Caki2 (cell line): ENCODE measurements at places on chromosomes 3 and 15. TPM values are rescaled to one million over a fixed set of nuclear protein-coding genes. Genes with fewer than 3 reads are reported as not detected.
A peak's percentile ranks its signal among the peaks of the same experiment; 100 is the strongest.

GRCh38 chr3:158728851-158729250, 3.4 kb downstream of the RARRES1 start:
- no peak for DNase-seq

DNA sequence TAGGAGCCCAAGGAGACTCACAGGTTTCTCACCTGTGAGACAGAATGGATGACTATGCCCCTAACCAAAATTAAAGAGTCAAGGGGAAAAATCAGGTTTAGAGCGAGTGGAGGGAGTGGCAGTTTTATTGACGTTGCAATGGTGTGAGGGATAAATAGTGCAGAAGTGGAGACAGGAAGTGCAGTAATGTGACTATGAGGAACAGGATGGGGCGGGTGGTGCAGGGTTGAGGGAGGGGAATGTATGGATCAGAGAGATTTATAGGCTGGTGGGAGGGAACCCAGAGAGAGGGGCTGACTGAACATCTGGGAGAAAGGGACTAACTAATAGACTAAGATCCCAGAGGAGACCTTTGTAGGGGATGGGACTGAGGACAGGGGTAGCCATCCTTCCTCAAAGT, 26.5 kb downstream of the EIF2AK4 start:
- DNase-seq, result no peak

DNA sequence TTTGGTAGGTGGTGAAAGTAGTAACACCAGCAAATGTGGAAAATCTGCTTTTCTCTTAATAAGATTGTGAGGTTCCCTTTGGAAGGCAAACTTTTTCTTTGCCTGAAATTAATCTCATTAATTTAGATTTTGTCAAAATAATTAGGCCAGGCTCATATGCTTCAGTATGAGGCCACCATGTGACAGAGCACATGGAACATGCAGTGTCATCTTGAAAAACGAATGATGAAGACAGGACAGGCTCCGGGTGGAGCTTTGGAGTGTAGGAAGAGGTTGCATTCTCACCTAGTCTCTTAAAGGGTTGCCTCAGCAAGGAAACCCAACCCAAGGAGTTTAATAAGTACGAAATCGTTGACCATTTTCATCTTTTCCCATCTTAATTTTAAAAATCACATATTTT, 18.6 kb upstream of the LZTFL1 start:
- no peak for DNase-seq

DNA sequence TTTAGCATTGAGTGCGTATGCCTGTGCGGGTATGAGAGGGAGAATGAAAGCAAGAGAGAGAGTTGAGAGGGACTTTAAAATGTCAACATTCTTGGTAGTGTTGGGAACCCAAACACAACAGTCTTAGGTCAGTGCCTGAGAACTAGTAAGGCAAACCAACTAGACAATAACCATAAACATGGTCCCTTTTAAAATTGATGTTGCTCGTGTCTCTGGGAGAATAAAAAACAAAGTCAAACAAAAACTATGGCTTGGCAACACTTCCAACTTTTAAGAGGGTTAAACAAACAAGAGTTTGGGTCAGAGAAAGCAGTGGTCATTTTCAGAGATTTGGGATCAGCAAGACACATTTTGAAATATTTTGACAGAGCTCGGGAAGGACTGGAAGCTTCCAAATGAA, 146.7 kb upstream of the THBS1 start:
- DNase-seq, result no peak

DNA sequence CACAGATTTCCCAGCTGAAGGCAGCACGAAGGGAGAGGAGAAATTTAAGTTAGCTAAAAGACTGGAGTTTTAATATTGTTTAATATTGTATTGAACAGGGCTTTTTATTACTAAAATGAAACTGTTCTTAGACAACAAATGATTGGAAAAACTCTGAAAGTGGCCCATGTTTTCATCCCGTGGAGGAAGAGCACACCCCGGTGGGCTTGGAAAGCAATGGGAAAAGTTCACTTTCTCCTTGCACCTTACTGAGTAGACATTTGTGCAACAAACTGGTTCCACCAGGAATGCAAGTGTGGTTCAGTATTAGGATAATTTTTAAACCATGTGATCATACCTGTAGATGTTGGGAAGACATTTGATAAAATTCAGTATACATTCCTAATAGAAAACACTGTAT, 8.2 kb upstream of the ESYT3 start:
- peak; percentile 8 for DNase-seq

DNA sequence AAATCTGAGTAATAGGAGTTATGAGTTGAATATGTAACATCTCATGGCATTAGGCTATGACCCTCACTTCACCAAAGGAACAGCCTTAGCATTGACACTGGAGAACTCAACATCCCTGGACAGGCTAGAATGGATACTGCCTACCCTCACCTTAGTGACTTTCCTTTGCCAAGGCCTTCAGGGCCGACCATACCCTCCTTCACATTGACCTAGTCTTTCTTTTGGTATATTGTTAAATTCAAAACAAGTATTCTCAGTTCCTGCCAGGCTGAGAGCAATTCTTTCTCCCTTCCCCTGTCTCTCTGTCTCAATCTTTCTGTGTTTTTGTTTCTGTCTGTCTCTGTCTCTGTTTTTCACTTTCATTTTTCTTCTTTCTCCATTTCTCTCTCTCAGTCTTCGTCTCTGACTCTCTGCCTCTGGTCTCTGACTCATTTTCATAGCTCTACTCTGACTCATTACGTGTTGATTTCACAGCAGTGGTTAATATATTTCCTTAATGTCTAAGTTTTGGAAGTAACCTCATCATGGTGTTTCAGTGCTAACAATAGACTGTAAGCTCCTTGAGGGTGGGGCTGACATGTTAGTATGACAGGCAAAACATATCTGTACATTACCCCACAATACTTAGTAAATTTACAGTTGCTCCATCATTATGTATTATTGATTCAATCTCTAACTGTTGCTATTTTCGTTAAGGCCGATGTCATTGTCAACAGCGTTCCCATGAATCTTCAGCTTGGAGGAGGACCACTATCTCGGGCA, 32.5 kb downstream of the PARP15 start:
- DNase-seq, result peak; percentile 42

DNA sequence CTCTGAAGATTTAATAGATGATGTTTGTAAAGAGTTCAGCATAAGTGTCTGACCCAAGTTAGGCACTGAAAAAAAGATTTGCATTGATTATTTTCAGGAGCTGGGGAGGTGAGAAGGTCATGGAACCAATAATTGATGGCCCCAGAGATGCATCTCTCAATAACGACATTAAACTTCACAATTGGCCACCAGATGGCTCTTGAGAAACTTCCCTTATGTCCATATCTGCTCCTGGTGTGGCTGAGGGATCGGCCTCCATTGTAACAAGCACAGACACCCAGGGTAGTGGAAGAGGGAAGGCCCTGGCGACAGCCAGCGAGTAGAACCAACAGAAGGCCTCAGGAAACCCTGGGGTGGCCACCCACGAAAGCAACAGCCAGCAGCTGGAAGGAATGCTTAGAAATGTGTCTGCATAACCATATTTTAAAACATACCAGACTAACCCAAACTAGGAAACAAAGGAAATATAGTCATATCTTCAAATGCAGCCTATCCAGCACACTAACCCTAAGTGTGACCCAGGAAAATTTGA, 536.7 kb downstream of the SOX2 start:
- DNase-seq, result peak; percentile 10

The RASL12 gene
- not detected in 2 replicates for total RNA-seq

The ACAN gene
- not detected in 2 replicates for total RNA-seq

DNA sequence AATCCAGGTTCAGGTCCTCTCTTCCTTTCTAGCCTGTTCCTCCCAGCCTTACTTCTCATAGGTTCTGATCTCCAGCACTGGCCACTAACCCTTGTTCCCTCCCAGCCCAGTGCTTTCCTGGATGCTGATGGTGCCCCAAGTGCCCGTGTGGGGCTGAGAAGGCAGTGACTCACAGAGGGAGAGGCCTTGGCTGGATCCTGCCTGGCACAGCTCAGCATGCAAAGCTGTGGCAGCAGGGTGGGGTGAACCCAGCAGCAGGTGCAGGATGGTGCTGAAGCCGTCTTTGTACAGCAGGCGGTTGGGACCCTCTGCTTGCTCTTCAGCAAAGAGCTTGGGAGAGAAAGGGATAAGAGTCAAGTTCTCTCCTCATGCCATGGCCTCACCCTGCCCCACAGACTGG, 7.6 kb downstream of the LPCAT4 start:
- DNase-seq, result no peak

DNA sequence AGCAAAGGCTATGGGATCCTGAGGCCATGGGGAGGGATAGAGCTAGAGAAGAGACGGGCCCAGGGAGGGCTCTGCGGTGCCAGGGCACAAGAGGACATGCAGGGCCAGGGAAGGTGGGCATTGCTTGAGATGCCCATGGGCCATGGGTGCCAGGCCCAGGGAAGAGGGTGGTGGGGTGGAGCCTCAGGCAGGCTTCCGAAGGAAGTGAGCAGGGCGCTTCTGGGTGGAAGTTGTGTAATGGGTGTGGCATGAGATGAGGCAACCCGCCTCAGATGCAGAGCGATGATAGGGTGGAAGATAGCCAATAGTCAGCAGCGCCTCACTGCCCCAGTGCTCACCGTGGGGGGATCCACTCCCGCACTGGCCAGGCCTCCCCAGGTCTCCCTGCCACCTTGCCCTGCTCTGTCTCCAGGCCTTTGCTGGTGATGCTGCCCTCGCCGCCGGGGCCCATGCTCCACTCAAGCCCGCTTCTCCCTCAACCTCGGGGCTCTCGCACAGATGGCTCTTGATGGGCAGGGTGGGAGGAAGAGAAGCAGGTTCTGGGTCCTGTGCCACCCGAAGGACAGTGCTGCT, 51.4 kb downstream of the DNAJB8 start:
- DNase-seq, result no peak

DNA sequence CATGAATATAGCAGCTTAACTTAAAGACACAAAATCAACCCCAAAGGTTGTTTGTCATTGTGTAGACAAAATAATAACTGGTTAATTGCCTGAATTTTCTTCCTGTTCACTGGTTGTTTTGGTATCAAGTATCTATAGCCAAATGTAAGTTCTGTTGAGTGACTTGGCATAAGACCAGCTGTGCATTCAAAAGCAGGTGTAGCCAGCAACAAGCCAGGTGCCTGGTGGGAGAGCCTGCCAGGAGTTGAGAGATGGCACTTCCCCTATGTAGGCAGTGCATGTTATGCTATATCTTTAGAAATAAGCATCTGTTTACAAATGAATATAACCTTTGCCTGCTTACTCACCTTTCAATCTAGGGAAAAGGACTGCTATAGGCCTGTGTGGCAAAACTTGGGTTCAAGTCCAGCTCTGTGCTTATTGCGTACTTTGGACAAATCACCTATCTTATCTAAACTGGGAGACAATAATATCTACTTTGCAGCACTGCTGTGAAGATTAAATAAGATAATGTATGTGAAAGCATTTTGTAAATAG, 84.9 kb upstream of the TBL1XR1 start:
- DNase-seq, result no peak

- peak; percentile 67 for DNase-seq
Observed at GRCh38 chr3:150721285-150722130, 17.8 kb upstream of the ERICH6 start.

- DNase-seq, result no peak
Observed at GRCh38 chr15:68272721-68273271, 4.7 kb upstream of the FEM1B start.

- DNase-seq, result no peak
Observed at GRCh38 chr15:29139072-29139471, 130.6 kb downstream of the NSMCE3 start.

DNA sequence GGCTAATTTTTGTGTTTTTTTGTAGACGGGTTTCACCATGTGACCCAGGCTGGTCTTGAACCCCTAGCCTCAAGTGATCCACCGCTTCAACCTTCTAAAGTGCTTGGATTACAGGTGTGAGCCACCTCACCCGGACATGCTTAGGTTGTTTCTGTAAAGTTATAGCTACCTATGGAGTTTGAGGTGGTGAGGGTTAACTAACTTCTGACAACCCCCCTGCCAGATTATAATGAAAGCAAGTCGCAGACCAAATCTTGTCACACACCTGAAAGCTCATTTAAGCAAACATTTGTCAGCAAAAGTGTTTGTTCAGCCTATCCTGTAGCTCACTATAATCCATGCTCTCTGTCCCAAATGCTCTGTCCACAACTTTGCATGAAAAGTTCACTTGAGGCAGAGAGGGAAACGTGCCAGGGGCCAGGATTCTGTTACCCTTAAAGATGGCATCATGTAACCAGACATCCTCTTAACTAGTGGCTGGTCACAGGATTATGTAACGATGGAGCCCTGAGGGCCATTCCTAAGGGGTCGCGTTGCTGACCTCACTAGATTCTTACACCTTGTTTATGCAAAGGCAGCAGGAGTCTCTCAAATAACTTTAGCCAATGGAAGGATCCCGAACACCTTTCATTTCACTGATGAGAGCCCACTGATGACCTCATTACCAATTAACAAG, 24.1 kb upstream of the SENP5 start:
- no peak for DNase-seq

DNA sequence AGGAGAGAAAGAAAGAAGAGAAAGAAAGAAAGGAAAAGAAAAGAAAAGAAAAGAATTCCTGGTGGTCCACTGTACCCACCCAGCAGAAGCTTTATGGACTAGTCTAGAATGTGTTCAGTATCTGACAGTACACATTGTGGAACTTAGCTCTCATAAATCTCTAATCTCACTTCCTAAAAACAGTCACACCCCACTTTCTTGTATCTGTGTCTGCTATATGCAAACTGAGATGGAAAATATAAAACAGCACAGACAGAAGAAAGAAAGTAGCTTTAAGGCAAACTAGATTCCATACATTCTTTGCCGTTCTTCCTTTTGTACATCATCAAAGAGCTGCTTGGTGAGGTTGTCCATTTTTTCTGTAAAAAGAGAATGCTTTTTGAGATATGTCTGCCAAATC, 41.1 kb upstream of the GNB5 start:
- DNase-seq, result no peak

The TGFBR2 gene
- total RNA-seq, result 41.2 and 44.5 TPM in 2 replicates

DNA sequence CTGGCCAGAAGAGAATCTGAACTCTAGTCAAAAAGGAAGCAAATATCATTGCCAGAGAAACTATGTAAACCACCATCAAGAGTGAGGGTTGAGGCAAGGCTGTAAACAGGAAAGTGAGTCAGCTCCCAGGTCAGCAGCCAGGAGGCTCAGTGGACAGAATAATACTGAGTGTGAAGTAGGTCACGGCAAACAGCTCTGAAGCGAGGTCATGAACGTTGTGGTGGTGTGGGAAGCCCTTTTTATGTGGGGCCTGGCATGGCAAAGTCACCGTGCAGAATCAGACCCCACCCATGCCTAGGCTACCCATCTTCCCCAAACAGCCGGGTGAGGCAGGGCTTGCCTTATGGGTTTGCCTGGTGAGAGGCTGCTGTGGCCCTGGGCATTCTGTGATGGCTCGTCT, 43.9 kb downstream of the THBS1 start:
- DNase-seq, result peak; percentile 31

The RLBP1 gene
- not detected in 2 replicates for total RNA-seq

- DNase-seq, result no peak
Observed at GRCh38 chr3:181493423-181493822, 218.3 kb upstream of the SOX2 start.
